Eye (tissue), 1 donor: ENCODE measurements at places on chromosomes 16 and 17.
A peak's percentile ranks its signal among the peaks of the same experiment; 100 is the strongest.

DNA sequence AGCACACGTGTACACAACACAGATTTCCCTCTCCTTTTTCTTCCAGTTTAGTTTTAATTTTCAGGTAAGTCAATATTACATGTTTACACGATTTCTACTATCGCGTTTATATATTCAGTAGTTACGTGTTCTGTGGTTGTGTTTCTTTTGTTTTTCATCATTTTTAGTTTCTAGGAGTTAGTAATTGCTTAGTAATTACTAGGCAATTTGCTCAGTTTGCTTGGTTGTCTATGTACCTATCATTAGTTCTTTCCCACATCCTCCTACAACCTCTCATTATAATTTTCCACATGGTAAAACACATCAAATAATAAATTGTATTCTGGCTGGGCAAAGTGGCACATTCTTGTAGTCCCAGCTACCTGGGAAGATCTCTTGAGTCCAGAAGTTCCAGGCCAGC, 24.6 kb upstream of the GUCY2D start:
- DNase-seq, result no peak

- DNase-seq, result peak; percentile 77
Observed at GRCh38 chr16:87324411-87325275, 7.5 kb upstream of the C16orf95 start.

- DNase-seq, result no peak
Observed at GRCh38 chr17:77724876-77725615, 233.5 kb upstream of the TNRC6C start.

GRCh38 chr16:49533422-49533821, 159.8 kb downstream of the C16orf78 start:
- peak; percentile 61 for DNase-seq

GRCh38 chr16:66155933-66156332, 210.6 kb upstream of the CDH5 start:
- no peak for DNase-seq

GRCh38 chr16:4077174-4077649, 39.0 kb downstream of the ADCY9 start:
- DNase-seq, result no peak

- DNase-seq, result no peak
Observed at GRCh38 chr16:73183611-73184092, 135.7 kb upstream of the ZFHX3 start.

DNA sequence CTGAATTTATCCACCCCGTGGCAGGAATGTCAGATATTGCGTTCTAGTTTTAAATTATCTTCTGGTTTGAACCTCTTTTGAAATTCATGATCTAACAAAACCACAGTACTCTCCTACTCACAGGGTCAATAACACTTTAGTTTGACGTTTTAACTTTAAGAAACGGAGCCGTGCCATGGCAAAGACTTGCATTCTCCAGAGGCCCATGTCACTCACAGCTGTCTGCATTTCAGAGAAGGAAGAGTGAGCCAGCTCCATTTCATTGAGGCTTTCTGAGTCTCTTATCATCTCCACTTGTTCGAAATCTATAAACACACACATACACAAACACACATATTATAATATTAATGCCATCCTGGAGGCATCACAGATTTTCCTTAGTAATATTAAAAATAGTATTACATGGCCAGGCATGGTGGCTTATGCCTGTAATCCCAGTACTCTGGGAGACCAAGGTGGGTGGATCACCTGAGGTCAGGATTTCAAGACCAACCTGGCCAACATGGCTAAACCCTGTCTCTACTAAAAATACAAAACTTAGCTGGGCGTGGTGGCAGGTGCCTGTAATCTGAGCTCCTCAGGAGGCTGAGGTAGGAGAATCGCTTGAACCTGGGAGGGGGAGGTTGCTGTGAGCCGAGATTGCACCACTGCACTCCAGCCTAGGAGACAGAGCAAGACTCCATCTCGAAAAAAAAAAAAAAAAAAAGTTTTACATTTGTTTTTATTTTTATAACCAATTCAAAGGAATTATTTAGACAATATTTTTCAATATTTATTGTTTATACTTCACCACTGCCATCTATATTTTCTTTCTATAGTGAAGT, 35.6 kb downstream of the ABCA6 start:
- DNase-seq, result no peak

DNA sequence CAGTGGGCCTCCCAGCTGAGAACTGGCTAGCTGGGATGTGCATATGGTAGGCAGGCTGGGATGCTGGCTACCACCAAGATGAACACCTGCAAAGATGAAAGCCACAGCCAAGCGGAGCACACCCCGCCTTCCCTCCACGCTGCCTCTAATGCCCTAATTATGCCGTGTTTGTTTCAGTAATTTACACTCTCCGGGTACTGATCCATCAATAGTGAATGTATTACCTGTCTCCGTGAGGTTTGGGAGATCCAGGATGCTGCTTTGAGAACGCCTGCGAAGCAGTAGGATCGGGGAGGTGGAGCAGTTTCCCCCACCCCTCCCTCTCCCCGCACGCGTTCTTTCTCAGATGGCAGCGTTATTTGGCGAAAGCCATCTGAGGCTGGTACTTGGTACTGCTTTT, 28.9 kb upstream of the GSE1 start:
- no peak for DNase-seq

DNA sequence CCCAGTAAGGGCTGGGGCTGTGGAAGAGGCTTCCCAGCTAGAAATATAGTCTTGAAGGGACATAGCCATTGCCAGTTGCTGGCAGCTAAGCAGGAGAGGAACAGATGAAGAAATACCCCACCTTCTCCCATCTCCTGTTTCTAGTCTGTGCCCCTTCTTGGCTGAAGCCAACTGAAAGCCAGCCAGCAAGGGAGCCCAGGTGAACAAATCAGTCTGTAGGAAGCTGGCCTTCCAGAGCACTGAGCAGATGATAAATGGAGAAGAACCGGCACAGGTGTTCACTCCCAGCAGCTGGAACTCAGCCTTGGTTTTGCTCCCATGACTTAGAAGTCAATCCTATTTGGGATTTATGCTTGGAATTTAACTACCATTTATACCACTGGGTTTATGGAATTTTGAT, 69.2 kb upstream of the DHX40 start:
- no peak for DNase-seq

GRCh38 chr17:1096215-1096614, 83.6 kb downstream of the ABR start:
- no peak for DNase-seq
